KBM-7 (cell line): ENCODE measurements at places on chromosomes 11 and 22.

DNA sequence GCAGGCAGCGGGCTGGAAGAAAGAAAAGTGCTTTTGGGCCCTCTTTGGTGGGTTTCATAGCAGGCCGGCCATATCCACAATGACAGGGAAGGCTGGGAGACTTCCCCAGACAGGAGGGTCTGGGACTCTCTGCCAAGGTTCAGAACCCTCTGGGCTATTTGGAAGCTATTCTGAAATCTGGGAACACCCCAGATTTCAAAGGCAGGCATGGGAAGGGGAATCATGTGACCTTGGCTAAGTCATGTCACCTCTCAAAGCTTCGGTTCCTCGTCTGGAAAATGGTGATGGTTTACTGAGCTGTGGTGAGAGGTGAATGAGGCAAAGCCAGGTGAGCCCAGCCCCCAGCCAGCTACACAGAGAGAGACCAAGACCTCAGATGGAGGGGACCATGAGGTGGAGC is 4.6 kb downstream of the CASTOR1 start:
- DNase-seq = no peak

GRCh38 chr22:23910496-23911190 is 16.5 kb downstream of the MIF start:
- DNase-seq = no peak

GRCh38 chr11:43837879-43838278 is 42.8 kb upstream of the ALKBH3 start:
- no peak for DNase-seq

DNA sequence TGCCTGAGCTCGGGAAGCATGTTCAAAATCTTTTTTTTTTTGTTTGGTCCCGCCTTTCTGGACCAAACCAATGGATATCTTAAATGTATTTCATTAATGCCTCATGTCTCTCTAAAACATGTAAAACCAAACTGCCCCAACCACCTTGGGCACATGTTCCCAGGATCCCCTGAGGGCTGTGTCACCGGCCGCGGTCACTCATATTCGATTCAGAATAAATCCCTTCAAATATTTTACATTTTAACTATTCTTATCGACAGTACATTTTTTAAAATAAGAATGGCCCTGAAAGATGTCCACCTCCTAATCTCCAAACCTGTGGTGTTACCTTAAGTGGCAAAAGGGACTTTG is 2.1 kb downstream of the RNH1 start:
- DNase-seq = no peak
